Fibroblast of the aortic adventitia (primary cell): ENCODE measurements at places on chromosomes 3 and 15. TPM values are rescaled to one million over a fixed set of nuclear protein-coding genes. Genes with fewer than 3 reads are reported as not detected.

- DNase-seq = peak; percentile 31
These were observed 57.4 kb downstream of the ETFA start for GRCh38 chr15:76253691-76254473.

DNA sequence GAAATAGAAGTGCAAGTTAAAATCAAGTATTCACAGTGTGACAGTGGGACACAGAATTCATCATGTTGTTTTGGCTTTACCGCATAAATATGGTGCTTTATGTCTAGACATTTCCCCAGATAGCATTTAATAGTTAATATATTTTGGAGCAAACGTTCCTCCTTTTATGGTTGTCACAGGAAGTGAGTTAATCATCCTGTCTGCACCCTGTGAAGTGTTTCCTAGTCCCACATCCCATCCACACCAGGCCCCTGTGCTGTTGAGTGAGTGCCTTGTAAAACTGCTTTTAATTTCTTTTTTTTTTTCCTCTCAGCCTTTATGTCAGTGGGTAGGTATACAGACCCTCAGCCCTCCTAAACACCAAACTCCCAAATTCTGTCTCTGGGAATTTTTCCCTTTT is 393.7 kb downstream of the FEZF2 start:
- no peak for DNase-seq

GRCh38 chr3:61808526-61808925 is 247.2 kb downstream of the PTPRG start:
- DNase-seq = peak; percentile 89

SCN5A gene
- total RNA-seq = 0.08 and 0.99 TPM in 2 replicates

SH2D7 gene
- total RNA-seq = not detected in 2 replicates

STRC gene
- 0.09 TPM in 1 of 2 replicates, not detected in the other for total RNA-seq

MITF gene
- total RNA-seq = 6.1 and 22.6 TPM in 2 replicates

- DNase-seq = no peak
These were observed 1.7 kb downstream of the LRRC3B start for GRCh38 chr3:26624209-26624765.

ALDH1A2 gene
- 0.08 and 2.1 TPM in 2 replicates for total RNA-seq

DNA sequence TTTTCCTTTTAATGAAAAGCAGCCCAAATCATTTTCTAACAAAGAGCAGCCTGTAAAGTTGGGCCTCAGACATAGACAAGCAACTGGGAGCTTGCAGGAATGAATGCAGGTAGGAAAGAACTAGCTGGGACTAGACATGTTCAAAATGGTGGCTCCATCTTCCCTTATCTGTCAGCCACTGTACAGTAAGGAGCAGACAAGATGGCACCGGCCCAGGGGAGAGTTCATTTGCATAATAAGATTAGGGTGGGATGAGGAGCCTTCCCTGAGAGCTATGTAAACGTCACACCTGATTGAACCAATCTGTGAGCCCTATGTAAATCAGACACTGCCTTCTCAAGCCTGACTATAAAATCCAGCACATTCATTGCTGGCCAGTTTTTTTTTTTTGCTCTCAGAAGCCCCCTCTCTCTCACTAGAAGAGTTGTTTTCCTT is 59.7 kb upstream of the GK5 start:
- no peak for DNase-seq

- no peak for DNase-seq
These were observed 134.6 kb downstream of the ATP8B4 start for GRCh38 chr15:49984436-49984835.

DNA sequence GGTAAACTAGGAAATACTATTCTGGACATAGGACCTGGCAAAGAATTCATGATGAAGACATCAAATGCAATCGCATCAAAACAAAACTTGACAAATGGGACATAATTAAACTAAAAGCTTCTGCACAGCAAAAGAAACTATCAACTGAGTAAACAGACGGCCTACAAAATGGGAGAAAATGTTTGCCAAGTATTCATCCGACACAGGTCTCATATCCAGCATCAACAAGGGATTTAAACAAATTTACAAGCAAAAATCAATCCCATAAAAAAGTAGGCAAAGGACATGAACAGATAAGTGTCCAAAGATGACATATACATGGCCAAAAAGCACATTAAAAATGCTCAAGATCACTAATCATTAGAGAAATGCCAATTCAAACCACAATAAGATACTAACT is 1088.9 kb downstream of the NAALADL2 start:
- DNase-seq = no peak

CCDC80 gene
- total RNA-seq = 614 and 2,284 TPM in 2 replicates

DNA sequence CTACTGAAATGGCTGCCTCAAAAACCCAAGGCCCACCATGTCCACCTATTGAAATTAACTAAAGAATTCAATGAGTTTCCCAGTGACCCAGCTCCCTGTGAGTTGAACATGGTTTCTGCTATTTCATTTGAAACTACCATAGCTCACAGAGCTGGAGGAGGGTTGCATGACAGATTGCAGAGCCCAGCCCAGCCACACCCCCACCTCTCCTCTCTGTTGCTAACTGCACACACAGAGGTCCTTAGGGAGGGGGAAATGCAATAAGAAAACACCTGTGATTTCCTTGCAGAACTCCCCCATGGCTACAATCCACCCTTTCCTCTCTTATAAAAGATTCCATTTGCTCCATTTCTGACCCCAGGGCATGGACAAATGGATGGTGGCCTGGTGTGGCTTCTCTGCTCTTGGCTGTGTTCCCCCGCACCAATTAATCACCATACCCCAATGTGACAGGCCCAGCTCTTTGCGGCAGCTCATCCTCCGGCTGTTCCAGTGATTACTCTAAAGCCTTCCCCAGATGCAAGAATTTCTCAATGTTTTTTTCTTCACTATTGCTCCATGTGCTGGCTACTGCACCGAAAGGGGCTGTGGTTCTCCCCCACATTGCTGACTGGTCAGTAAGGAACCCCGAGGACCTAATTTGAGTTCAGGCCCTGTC is 208.4 kb upstream of the KBTBD8 start:
- DNase-seq = no peak

DISP2 gene
- 0.08 and 0.36 TPM in 2 replicates for total RNA-seq

DNA sequence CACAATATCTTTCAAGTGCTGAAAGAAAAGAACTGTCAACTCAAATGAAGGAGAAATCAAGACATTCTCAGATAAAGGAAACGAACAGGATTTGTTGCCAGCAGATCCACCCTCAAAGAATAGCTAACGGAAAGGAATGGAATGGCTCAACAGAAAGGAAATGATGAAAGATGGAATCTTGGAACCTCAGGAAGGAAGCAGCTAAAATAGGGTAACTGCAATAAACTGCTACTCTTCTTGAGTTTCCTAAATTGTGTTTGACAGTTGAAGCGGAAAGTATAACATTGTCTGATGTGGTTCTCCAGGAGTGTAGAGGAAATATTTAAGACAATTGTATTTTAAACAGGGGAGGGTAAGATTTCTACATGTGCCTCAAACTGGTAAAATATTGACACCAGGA is 22.0 kb downstream of the PRR23E start:
- no peak for DNase-seq

DNA sequence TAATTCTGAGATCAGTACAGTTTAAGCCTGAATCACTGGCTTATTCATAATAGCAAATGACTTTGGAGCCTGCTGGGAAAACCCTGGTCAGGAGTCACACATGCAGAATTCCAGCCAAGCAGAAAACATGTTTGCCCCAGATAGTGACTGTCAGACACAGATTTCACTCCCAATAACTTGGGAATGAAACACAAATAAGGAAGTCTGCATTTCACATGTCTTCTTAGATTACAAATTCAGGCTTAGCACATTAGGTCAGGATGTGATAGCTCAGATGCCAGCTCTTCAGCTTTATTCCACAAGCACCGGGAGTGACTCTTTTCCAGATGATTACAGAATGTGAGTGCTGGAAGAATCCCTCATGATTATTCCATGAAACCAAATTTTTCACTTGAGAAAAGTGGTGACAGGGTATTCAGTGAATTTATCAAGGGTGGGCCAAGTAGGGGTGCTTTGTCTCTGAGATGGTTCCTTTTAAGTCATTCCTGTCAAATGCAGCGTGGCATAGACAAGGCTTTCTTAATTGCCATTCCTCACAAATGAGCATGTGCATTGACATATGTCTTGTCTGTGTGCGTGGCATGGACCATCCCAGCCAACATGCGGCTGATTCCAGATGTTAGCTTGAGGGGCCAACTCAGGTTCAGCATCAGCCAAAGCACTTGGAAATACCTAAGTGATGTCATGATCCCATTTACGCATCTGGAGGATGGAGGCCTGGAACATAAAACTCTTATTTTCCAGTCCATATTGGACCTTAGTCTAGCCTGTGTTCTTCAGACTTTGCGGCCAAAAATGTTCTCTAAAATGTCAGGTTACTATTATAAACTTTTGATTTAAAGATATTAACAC is 191.0 kb downstream of the EPHB1 start:
- peak; percentile 34 for DNase-seq

GRCh38 chr15:52427804-52428203 is 100.9 kb downstream of the MYO5A start:
- DNase-seq = peak; percentile 98

- DNase-seq = peak; percentile 67
These were observed 41.0 kb downstream of the MBNL1 start for GRCh38 chr3:152309535-152310307.

ATP13A5 gene
- total RNA-seq = not detected in 2 replicates

DNA sequence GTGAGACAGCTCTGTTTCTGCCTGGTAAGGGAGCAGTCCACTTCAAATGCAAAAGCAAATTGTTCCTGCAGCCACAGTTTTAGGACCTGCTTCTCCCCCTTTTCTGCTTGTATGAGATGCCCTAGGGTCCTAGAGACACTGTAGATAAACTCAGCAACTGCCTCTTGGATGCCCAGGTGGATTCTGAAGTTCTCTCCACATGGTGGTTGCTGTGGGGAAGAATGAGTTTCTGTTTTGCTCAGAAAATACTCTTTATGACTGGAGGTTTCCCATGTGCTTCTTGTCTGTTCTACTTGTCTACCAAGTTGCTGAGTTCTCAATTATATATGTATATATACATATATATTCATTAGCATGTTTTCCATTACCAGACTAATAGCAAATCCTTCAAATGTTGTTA is 5.6 kb upstream of the ZNF80 start:
- DNase-seq = no peak

GRCh38 chr3:37450561-37450960 is 276.2 kb upstream of the LRRFIP2 start:
- DNase-seq = no peak

- DNase-seq = no peak
These were observed 31.0 kb downstream of the ENTPD3 start for GRCh38 chr3:40417845-40418543.

NEK11 gene
- total RNA-seq = 15.3 and 82.0 TPM in 2 replicates

DNA sequence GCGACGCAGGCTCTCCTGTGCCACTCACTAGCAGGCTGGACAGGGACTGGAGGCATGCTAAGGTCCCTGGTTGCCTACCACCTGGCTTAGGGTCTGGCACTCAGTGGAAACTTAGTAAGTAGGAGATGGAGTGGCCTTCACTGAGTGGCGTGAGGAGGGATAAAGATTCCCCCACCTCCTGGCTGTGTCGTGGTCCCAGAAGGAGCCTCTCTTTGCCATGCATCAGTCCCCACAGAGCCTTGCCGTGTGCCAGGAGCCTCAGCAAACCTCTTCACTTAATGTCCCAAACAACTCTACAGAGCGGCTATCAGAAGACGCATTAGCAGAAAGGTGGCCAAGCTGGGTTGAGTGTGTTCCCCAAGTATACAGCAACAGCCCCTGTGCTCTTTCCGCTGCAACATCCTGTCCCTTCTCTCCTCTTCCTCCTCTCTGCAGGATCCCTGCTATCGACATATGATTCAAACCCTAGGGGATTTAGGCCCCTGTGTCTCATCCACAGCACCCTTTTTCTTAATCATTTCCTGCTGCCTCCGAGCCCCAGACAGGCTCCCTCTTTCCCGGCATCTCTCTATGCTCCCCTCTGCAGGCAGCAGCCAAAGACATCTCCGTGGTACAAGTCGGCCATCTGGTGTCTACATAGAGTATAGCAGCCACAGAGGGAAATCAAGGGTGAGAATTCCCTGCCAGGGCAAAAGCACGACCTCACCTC is 66.7 kb downstream of the SLC6A1 start:
- peak; percentile 78 for DNase-seq

- DNase-seq = peak; percentile 72
These were observed 30.7 kb downstream of the C3orf38 start for GRCh38 chr3:88180398-88180999.
